Activated T-cell treated with anti-CD3 and anti-CD28 coated beads for 48 hours (primary cell): ENCODE measurements at places on chromosomes 4 and X.

GRCh38 chr4:94669672-94670664 is 87.8 kb upstream of the BMPR1B start:
- DNase-seq = no peak

GRCh38 chr4:8073206-8073863 is 85.3 kb downstream of the ABLIM2 start:
- DNase-seq = no peak

DNA sequence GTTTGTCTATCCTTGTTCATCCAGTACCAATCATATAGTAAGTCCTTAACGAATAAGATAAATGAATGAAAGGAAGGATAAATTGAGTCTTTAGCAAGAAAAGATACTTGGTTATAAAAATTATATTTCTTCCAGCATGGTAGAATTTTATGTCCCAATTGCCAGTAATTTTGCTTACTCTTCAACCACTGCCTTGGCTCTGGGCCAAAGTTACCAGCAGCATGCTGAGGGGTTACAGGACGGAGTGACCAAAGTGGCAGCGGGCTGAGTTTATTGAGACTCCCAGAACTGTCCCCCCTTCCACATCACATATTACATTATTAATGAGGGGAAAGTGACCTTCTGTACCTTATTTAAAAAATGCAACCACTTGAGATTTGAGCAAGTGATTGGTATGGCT is 121.7 kb downstream of the RASGEF1B start:
- DNase-seq = no peak

- no peak for DNase-seq
Measured at GRCh38 chrX:120549483-120550452, 11.0 kb downstream of the CUL4B start.
